Aorta (tissue), 5 donors: ENCODE measurements at places on chromosomes 3 and 15.

DNA sequence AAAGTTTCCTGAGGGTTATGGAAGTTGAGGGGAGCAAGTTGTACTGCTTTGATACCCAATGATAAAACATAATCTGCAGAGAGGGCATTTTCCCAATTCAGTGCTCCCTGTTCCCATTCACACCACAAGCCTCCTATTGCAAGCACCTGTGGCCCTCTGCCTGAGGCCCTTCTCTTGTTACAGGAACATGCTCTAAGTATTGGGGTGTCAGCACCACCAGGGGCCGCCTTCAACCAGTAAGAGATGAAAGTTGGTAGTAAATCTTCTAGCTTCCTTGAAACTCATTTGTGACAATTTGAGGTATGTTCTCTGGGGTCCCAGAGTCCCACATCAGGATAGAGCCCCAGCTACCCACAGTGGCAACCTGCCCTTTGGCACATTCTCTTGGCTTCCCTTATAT lies 265.4 kb upstream of the ARHGEF26 start:
- no peak for DNase-seq

GRCh38 chr3:79767194-79767904 lies 449 bp downstream of the ROBO1 start:
- no peak for DNase-seq

GRCh38 chr3:127748754-127749327 lies 73.5 kb downstream of the MGLL start:
- no peak for DNase-seq

DNA sequence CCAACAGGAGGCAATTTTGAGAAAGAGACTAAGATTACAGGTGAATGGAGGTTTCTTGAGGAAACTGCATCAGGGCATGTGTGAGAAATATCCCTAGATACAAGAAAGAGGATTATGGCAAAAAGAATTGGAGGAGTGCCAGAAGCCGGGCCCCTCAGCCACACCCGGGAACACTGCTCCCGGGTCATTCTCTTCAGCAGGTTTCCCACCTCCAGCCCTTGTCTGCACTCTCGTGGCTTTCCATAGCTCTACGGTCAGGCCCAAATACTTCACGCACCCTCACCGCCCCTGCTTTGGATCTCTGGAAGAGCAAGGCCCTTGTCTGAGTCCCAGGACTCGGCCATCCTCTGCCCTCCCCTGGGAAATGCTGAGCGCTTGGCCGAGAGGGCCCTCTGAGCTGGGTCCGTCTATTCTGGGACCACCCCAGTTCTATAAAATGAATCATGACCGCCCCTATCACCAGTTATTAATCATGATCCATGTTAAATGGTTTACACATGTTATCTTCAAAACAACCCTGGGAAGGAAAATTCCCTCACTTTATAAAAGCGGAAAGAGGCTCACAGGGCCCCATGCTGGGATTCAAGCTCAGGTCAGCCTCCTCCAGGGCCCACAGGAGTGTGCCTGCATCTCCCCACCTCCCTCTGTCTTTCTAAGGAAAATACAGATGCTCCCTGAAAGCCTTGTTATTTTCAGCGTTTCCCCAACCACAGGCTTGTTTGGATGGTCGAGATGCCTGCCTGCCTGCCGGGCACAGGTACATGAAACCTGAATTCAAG lies 38.8 kb upstream of the SPTBN5 start:
- no peak for DNase-seq

- no peak for DNase-seq
These were observed 154.5 kb downstream of the STT3B start for GRCh38 chr3:31687020-31687802.

- peak; percentile 71 for DNase-seq
These were observed 2.9 kb upstream of the FAM43A start for GRCh38 chr3:194682694-194683310.

DNA sequence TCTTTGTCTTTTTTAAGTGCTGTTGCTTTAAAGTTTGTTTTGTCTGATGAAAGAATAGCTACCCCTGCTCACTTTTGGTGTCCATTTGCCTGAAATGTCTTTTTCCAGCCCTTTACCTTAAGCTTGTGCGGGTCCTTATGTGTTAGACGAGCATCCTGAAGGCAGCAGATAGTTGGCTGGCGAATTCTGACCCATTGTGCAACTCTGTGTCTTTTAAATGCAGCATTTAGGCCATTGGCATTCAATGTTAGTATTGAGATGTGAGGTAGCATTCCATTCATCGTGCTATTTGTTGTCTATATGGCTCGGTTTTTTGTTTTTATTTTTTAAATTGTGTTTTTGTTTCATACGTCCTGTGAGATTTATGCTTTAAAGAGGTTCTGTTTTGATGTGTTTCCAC lies 55.0 kb downstream of the ZDHHC19 start:
- DNase-seq = no peak

- DNase-seq = no peak
These were observed 1.0 kb downstream of the RFX7 start for GRCh38 chr15:56242576-56243162.

DNA sequence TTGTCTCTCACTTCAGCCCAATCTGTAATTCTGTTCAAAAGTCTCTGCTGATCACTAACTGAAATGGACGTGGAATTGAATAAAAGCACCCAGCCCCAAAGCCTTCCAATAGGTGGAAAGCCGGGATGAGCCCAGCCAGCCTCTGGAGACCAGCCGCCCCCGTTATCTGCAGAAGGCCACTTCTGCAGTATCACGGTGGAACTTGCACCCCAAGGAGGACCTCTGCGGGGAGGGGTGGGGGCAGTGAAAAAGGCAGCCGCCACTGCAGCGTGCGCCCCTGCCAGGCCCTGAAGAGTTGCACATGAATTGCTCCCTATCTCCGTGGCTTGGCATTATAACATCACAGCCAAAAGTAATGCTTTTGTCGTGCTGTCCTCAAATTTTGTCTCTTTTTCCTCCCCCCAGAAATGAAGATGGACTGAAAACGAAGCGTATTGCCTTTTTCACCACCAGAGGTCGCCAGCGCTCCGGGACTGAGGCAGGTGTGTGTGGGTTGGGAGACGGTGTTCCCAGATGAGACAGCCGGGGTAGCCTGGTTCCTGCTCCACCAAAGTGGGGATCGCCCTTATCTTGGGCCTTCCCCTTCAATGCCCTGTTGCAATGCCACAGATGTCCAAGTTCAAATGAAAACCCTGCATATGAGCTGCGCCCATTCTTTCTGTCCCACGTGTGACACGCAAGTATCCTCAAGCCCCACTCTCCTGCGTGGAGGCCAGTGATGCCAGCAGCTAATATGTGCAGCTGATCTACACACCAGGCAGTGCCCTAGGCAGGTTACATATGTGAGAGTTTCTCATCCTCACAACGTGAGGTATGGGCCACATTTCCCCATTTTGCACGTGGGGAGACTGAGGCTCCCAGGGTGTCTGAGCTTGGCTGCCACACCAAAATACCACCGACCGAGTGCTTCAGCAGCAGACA lies 96.0 kb downstream of the LRRK1 start:
- peak; percentile 83 for DNase-seq

- no peak for DNase-seq
These were observed 231.2 kb downstream of the CACNA2D3 start for GRCh38 chr3:54353546-54353945.

- DNase-seq = no peak
These were observed 224.0 kb downstream of the DPH6 start for GRCh38 chr15:35321926-35322325.

DNA sequence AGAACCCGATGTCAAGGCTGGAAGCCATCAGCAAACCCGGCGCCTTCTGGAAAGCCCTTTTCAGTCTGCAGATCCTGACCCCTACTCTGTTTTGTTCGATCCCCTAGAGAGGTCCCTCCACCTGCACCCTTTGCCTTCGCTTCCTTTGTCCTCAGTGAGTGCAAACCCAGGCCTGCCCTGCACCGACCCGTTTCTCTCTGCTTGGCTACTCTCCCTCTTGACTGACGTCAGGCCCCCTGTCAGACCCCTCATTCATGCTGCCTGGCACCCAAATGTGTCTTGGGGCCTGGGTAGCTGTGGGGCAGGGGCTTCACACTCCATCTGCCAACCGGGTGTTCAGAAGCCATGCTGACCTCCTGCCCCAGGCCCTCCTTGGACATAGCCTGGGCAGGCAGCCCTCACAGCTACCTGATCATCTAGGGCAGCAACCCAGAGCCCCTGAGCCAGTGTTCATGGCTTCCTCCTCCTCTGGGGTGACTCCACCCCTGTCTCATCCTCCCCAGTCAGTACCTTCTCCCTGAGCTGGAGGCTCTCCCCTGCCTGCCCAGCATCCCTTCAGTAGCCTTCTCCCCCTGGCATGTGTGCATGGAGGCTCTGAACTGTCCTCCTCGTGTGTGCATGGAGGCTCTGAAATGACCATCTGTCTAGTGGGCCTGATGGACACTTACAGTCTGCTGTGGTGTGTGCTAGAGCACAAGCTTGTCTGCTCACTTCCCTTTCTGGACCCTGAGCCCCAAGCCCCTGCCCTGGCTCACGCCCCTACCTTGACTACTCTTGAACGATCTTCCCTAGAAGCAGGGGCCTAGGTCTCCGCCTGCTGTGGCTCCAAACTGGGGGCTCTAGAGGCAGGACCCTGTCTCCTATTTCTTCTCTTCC lies 69.4 kb downstream of the EXOG start:
- DNase-seq = no peak

GRCh38 chr3:194277104-194277785 lies 73.9 kb downstream of the CPN2 start:
- DNase-seq = peak; percentile 90

- peak; percentile 66 for DNase-seq
These were observed 26.7 kb downstream of the ABHD2 start for GRCh38 chr15:89114990-89115389.

DNA sequence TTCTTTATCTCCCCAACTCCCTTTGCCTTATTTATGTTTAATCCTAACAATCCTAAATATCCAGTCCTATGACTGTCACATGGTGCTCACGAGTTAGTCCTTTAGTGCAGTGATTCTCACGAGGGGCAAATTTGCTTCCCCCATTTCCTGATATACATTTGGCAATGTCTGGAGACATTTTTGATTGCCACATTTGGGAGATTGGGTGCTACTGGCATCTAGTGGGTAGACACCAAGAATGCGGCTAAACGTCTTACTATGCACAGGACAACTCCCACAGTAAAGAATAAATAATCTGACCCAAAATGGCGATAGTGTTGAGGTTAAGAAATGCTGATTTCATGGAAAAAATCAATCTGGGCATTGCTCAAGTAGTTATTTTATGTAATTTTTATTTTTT lies 466.5 kb downstream of the ROBO2 start:
- no peak for DNase-seq

- no peak for DNase-seq
These were observed 264.6 kb downstream of the THSD4 start for GRCh38 chr15:71379893-71380292.

DNA sequence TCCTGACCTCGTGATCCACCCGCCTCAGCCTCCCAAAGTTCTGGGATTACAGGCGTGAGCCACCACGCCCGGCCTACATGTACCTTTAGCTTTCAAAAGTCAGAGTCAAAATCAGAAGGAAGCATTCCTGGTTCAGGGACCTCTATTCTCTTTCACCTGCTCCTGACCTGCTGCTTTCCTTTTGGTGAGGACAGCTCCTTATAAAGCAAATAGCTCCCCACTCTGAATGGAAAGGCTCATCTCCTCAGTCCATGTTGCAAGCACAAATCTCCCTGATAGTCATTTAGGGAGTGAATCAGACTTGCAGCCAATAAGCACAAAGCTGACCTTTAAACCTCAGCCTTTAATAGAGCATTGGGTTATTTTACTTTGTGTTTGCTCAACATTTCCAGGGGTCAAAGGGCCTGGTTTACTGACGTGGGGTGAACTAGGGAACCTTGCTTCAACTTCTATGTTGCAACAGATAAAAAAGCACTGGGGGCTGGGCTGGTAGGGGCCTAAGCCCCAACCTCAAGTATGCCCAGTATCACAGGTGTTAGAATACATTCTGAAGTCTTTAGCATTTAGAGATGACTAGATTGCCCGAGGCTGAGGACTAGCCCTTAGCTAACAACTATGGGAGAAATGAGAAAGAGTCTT lies 43.1 kb downstream of the THRB start:
- DNase-seq = no peak

- no peak for DNase-seq
These were observed 12.0 kb upstream of the ACAD9 start for GRCh38 chr3:128867200-128868125.

- peak; percentile 62 for DNase-seq
These were observed 613.4 kb downstream of the MCTP2 start for GRCh38 chr15:94844538-94845389.

DNA sequence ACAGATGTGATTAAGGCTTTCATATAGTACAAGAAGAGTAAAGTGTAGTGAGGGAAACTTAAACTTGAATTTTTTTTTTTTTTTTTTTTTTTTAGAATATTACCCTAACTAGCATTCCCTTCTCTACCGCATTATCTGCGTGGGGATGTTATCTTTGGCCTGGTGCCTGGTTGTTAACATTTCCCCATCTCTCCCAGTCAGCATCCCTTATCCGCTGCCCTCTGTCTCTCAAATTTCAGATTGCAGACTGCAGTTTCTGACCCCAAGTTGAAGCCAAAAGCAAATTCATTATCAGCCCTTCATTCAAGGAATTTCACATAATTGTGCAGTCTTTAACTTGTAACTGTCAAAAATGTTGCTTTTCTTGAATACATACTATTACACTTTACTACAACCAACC lies 353.0 kb downstream of the PLOD2 start:
- no peak for DNase-seq

DNA sequence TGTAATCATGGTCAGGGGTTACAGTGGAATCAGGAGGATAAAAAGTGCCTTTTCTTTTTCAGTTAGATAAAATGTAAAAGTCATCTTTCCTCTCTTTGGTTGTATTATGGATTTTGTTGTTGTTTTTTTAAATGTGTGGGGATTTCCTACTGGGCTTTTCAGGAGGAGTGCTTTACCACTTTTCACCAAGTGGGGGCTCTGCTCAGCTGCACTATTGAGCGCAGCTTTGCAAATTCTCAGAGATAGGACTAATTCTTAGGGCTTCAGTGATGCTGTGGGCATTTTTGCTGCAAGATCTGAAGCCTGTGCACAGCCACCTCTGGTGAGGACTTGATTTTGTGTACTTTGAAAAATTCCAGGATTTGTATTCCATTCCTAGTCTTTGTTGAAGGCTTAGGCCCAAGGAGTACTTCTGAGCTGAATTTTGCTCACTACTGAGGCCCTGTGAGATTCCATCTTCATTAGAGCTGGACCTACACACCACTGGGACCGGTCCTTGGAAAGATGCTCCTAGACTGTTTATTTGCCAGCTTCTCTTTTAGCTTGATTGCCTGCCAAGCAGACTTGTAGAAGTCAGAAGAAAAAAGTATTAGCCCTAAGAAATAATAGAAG lies 7.5 kb downstream of the GNB5 start:
- no peak for DNase-seq

GRCh38 chr3:69567710-69568052 lies 171.6 kb upstream of the MITF start:
- no peak for DNase-seq

GRCh38 chr15:57146506-57147201 lies 228.2 kb downstream of the TCF12 start:
- no peak for DNase-seq

DNA sequence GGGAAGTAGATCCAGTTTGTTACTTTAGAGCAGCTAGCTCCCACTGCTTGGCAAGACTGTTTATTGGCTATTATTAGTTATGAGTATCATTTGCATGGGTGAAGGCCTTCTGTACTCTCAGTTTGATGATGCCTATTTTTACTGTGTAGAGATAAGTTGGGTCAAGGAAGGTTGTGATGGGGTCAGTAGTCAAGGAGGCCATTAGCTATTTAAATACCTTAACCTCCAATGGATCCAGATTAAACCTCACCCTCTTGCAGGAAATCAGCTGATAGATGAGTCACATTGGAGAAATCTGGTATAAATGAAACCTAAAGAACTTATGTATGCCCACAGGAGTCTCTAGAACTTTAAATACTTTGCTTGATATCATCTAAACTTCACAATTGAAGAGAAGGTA lies 45.0 kb downstream of the THBS1 start:
- no peak for DNase-seq
